Esophagus squamous epithelium (tissue), 5 donors: ENCODE measurements at places on chromosomes 2 and 18. TPM values are rescaled to one million over a fixed set of nuclear protein-coding genes. Genes with fewer than 3 reads are reported as not detected.

DNA sequence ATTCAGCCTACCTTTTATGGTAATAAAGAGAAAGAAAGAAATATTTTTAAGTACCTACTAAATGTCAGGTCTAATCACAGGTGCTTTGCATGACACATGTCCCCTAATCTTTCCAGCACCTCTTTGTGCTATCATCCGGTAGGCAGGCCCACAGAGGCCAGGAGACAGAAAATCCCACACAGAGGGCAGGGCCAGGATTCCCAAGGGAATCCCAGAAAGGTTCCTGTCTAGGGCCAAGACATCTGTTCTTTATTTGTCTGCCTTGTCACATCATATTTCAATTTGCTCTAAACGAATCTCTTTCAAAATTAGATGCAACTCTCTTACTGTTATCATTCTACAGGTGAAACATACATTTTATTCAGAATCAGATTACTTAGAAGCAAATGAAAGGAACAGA, 676.1 kb upstream of the GYPC start:
- no peak for DNase-seq

GRCh38 chr2:70807102-70807827, 13.1 kb downstream of the CLEC4F start:
- DNase-seq, result no peak

GRCh38 chr2:133264989-133265401, 303.3 kb downstream of the NCKAP5 start:
- no peak for DNase-seq

DNA sequence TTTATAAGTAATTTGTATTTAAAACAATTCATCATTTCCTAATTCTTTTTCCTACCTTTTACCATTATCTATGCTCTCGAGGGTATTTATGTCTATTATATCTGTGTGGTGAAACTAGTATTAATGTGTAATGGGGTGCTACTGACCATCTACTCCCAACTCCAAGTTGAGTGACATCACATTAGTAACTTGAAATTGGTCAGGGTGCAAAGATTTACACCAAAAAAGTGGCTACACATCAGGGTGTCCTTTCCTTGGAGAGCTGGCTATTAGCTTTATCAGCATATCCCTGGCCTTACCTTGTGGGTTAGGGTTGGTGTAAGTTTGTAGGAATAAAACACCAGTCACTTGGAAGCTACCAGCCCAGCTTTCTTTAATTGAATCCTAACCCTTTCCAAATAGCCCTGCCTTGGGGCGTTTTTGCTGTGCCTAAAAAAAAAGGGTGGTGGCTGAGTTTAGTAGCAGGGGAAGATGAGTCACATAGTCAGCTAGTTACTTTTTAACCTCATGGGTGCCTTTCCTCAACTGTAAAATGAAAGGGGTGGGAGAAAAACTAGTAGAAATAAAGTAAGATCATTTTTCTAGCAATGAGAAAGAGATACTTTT, 14.0 kb downstream of the ANXA4 start:
- DNase-seq, result no peak

DNA sequence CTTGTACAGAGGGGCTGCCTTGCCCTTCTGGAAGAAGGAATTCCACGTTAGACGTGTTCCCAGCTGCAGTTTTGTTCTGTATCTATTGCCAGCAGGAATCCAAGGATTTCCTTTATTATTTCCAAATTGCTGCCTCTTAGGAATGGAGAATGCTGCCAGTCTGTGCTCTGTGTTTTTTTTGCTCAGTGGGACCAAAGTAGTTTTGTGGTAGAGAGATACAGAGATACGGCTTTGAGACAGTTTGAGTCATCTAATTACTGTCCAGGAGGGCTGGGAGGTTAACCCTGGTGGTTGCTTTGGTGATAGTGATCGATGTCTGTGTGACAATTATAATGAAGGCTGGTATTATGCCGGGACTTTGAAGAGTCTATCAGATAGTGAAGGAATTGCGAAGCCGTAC, 26.3 kb downstream of the ASAP2 start:
- no peak for DNase-seq

Gene CPLX4
- not detected for total RNA-seq
